ENCODE measurements at places on chromosomes 2 and 18.
A peak's percentile ranks its signal among the peaks of the same experiment; 100 is the strongest.

- no peak for DNase-seq
These were observed 24.7 kb downstream of the ATAD2B start for GRCh38 chr2:23901966-23902846.

DNA sequence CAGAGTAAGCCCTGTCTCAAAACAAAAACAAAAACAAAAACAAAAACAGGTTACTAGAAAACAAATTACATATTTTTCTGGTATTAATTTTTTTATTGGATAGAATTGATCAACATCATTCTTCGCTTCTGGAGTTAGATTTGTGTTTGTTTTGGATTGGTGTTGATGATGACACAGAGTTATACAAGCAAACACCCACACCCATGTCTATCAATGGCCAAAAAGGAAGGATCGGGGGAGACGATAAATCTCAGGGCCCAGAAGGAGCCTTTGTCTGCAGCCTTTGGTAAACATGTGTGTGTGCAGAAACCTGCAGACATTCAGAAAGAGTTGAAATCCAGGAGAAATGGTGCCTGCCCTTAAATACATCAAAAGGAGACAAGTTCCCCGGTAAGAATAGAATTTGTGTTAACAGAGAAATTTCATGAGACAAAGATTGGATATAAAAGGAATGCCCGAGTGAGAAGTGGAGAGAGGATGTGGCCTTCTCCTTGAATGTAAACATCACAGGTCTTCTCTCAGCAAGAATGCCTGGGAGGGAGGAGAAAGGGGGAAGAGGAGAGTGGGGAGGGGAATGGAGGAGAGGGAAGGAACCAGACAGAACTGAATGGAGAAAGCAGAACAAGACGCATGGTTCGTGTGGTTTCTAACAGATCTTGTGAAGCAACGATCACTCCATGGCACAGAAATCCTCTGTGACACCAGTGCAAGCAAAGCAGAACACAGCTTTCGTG lies 40.4 kb upstream of the TMEM178A start:
- DNase-seq, result no peak

- DNase-seq, result no peak
These were observed 46.1 kb upstream of the PTH2R start for GRCh38 chr2:208360259-208361076.

DNA sequence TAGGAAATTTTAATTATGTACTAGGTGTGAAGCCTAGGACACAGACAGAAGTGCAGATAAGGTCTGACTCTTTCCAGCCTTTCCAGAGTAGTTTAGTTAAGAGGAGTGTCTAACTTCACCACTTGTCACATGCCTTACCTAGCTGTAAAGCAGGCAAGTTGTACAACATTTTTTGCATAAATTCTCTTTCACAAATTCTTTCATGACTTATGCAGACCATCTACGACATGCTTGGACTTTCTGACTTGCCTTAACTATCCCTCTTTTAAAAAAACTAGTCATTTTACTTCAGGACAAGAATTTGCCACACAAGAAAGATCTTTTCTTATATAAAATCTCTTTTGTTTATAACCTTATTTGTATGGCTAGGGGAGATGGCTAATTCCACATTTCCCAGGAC lies 1273.6 kb upstream of the SLC39A10 start:
- DNase-seq, result no peak

- DNase-seq, result peak; percentile 59
These were observed 1.1 kb upstream of the CEP192 start for GRCh38 chr18:12990123-12990475.

DNA sequence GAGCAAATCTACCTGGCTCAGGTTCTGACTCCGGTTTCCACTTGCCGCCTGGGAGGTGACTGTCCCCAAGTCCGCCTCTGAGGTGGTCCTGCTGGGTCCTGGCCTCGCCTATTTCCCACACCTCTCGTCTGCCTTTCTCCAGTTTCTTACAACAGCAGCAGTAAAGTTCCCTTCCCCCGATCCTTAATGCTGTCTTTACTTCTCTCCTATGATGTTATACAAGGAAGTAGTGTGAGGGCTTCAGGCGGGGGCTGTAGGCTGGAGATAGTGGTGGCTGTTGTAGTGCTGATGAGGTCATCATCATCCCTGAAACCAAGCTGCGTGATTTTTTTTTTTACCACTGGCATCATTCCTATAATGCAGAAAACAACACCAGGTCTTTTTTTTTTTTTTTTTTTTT lies 18.9 kb downstream of the TGIF1 start:
- DNase-seq, result no peak

DNA sequence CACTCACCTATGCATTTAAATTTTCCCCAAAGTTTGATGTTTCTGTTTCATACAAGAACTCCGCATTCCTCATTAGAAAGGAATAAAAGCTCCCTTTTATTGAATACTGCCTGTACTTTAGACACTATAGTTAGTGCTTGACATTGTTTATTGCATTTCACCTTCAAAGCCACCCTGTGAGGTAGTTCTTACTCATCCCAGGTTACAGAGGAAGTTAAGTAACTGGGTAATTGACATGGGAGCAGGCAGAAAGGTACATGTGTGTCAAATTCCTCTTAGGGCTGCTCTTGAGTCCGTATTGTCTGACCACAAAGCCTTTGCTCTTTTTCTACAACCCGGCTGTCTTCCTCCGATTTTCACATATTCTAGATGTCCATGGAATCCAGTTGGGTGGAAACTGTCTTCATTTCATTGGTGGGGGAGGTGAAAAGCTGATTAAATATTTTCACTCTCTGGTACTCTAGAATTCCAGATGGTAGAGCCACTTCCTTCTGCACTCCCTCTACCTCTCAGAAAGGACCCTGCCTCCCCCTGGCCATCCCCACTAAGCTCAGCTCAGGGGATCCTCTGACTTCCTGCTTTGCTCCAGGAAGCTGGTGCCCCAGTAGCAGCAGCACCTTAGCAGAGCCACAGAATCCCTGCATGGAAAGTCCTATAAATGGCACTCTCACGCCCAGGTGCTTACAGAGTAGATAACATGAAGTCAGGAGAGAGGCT lies 319.2 kb downstream of the LRATD1 start:
- DNase-seq, result no peak

DNA sequence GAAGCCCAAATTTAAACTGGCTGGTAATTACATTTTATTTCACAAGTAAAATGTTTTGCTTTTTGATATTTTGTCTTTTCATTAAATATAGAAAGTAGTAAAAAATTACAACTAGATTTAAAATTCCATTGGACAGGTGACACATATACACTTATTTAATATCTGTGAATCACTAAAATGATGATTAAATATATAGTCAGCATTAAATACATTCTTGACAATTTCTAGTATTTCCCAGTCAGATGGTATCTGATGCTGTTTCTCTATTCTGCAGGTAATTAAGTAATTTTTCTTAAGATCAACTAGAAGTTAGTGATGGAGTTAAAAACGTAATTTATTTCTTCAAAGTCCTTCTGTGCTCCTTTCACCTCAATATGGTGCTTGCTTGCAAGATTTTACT lies 237.8 kb downstream of the LRRTM4 start:
- no peak for DNase-seq

GRCh38 chr18:46055838-46056230 lies 16.2 kb downstream of the PSTPIP2 start:
- no peak for DNase-seq

DNA sequence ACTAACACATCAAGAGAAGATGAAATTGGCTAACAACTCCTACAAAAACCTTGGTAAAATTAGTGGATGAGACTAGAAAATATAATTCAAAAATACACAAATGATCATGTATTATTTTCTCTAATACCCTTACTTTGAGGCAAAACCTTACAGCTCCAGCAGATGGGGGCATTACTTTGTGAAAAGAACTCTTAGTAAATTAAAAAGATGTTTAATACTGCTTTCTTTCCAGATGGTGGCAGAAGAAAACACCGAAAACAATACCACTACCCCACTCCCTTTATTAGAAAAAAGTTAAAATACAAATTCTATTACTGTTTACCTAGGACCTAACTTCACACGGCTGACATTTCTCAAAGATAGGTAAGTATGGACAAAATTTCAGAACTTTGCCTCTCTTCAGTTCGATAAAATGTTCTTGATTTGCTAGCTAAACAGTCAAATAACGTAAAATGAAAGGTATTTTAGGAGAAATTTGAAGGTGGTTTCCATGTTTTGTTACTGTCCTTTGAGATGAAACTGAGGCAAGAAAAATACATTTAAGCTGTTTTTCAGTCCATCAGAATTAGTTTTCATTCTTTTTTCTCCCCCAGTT lies 30.6 kb downstream of the ORC4 start:
- DNase-seq, result peak; percentile 74

DNA sequence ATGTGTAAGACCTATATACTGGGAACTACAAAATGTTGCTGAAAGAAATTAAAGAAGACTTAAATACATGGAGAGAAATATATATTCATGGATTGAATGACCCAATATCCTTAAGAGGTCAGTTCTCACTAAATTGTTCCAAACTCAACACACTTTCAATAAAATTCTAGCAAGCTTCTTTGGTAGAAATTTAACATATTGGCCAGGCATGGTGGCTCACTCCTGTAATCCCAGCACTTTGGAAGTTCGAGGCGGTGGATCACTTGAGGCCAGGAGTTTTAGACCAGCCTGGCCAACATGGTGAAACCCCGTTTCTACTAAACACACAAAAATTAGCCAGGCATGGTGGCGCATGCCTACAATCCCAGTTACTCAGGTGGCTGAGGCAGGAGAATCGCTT lies 33.6 kb upstream of the MYCN start:
- DNase-seq, result no peak

DNA sequence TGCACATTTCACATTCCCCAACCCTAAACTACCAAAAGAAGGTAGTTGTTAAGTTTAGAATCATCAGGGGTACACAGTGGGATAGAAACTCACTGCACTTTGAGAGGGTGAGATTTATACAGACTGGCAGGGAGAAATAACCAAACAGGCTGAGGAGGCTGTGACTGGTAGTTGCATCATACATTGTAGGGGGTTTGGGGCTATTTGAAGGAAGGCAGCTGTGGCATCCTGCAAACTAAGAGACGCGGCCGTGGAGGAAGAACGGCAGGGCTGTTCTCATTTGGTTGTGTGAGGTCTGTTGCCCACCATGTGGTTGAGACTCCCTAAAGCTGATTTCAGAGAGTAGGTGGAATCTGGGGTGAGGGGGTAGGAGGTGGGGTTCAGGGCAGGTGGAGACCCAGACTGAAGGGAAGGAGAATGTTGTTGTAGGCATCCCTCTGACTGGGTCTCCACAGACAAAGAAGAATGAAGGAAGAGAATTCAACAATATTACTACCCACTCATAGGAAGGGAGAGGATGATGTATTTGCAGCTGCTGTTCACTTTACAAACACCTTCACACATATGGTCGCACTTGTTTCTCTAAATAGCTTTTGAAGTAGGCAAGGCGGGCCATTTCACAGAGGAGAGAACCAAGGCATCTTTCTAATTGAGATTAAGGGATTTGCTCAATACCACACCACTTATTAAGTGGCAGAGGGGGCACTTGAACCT lies 170.9 kb upstream of the SIX2 start:
- DNase-seq, result no peak

GRCh38 chr18:56678836-56679565 lies 27.8 kb downstream of the WDR7 start:
- DNase-seq, result no peak

DNA sequence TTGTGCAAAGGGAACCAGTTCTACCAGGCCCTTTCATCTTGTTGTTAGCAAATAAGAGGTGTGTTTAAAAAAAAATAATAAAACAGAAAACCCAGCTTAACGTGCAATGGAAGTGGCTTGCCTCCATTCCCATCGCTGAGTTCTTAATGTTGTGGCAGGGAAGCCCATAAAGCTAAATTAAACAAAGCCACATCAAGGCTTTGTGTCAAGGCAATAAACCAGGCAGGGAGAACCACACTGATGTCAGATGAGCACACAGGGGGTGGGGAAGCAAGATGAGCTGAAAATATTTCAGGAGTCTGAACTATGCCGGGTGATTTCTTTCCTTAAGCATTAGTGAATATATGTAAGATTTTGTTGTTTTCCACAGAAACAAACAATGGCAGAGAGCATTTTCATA lies 73.5 kb downstream of the PHLPP1 start:
- no peak for DNase-seq

- no peak for DNase-seq
These were observed 9.9 kb downstream of the OBSL1 start for GRCh38 chr2:219561179-219562048.

GRCh38 chr2:111951486-111951885 lies 53.1 kb downstream of the MERTK start:
- DNase-seq, result no peak

DNA sequence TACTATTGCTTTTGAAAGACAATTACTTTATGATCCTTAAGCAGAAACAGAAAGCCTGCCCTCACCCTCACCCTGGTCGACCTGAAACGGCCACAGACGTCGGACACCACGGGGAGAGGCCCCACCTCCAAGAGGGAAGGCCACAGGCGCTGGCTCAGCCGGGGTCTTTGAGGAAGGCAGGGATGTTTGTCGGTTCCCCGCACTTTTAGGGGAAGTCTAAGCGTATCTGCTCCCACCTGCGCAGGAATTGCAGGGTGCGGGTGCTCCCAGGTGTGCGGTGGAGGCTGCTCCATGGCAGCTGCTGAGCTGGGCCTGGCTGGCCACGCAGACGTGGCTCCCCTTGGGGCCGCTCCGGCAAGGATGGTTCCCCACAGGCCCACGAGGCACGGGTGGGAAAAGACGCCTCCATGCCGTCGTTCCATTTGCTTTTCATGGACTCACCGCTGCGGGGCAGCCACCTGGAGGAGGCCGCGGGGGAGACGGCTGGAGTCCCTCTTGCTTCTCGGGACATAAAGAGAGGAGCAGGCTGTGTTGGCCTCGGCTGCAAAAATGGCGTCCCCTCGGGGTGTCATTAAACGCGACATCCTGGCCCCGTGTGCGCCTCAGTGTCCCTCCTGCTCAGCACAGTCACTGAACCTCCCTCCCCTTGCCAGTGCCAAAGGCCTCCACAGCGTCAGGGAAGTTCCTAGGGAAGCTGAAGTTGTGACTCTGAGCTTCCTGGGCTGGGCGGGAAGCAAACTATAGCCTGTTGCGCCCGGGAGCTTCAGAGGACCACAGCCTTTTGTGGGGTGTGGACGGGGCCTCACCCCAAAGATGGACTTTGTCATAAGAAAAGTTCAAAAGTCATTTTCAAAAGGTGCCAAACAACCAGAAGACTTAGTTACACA lies 63.4 kb downstream of the NFATC1 start:
- no peak for DNase-seq

- DNase-seq, result no peak
These were observed 278.3 kb downstream of the RBM43 start for GRCh38 chr2:150983314-150983897.

GRCh38 chr2:37947306-37947705 lies 22.2 kb downstream of the RMDN2 start:
- DNase-seq, result no peak

GRCh38 chr2:131552871-131553270 lies 25.2 kb downstream of the CCDC74A start:
- no peak for DNase-seq

GRCh38 chr2:28674062-28674712 lies 77.4 kb upstream of the PPP1CB start:
- DNase-seq, result no peak

Measured in CD4-positive, alpha-beta T cell treated with Interleukin-17A for 1 hour (primary cell).